ENCODE measurements at places on chromosomes 13 and 19.

DNA sequence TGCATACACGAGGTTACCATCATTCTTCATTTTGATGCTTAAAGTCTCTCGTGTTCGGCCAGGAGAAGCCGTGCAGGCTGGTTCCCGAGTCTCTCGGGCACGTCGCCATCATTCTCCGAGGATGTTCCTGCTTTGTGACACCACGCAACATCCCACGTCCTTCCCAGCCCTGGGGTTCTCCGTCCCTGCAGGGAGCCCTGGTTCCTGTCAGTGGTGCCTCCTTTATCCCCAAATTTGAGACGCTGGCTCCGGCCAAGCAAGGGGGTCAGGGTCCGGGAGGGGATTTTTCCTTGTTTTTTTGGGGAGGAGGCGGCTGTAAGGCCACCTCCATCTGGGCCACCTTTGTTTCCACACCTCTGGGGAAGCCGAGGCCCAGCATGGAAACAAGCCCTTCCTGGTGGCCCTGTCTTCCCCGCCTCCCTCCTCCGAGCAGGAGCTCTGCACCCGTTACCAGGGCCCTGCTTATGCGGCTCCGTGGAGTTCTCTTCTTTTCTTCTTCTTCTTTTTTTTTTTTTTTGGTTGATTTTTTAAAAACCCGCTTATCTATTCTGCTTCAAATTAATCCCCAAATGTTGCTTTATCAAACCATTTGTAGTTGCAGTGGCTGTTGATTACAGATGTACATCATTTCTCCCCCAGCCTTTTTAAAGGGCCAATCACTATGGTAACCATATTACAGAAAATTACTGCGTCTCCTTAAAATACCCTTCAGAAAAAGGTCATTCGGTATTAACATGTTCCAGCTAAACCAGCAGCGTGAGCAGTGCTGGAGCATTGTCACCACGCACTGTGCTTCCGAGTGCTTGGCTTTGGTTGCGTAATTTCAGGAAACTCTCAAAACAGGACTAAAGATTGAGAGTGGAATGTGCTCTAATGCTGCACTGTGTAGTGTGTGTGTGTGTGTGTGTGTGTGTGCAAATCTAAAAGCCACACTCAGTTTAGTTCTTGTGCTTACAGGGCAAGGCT, 50.4 kb downstream of the TEX29 start:
- no peak for DNase-seq

DNA sequence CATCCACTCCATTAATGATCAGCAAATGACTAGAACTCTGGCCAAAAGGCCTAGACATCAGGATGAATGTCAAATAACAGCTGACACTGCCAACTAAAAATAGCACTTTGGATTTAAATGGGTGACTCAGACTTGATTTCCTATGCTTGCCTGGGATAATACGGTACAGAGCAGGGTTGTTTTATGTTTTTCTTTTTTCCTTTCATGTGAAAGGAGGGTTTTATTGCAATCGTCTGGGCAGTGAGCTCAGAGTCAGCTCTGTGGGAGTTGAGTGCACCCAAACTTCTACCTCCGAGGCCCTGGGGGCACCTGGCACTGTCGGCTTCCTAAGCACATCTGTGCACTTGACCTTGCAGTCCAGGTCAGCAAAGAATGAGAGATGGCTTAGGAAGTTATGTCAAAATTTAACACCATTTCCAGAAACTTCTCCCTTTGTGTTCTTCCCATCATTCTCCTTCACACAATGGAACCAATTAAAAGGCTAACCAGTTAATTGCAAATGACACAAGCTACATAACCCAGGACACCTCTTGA, 134.1 kb downstream of the LACC1 start:
- peak; percentile 23 for DNase-seq

DNA sequence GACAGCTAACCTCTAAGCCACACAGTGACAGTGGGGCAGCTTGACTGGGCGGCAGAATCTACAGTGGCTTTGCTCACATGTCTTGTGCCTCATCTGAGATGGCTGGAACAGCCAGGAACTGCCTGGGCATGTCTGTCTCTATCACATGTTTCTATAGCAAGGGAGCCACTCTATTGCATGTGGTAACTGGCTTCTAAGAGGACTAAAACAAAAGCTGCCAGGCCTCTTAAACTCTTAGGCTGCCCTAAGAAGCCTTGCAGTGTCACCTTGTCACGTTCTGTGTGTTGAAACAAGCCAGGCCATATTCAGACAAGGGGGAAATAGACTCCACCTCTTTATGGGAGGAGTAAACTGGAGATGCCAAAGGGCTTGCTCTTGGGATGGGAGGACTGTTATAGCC, 122.9 kb upstream of the MAB21L1 start:
- DNase-seq = no peak

GRCh38 chr13:52673465-52673864, 20.8 kb downstream of the SUGT1 start:
- DNase-seq = no peak

- DNase-seq = no peak
These were observed 52.4 kb downstream of the ZNF676 start for GRCh38 chr19:22144394-22144793.

- no peak for DNase-seq
These were observed 40.1 kb downstream of the HSPH1 start for GRCh38 chr13:31121379-31122140.

DNA sequence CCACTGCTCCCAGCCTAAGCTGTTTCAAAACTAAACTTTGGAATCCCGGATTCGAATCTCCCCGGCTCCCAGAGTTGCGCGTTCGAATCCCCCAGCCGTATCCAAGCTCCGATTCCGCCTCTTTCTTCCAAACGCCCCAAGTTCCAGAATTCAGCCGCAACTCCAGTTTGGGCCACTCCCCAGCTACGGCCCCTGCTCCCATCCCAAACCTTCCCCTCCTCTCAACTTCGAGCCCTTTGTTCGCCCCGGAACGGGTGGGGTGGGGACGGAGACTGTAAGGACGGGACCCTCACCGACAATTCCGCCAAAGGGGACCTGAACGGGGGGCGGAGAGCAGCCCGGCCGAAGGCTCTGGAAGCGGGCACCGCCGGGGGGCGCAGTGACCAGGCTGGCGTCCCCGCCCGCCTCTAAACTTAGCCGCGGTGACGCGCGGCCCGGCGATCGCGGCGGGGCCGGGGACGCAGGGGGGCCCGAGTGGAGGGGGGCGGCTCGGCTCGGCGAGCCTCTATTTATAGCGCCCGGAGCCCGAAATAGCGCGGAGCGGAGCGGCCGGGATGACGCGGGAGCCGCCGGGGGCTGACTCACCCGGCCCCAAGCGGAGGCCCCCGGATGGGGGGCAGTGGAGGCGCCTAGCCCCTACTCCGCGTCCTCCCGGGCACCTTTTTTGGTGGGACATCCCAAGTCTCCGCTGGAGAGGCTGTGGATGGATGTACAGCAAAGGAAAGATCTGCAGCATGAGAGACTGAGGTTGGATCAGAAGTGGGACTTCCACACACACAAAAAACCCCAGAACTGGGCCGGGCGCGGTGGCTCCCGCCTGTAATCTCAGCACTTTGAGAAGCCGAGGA, 4.9 kb upstream of the ERCC1 start:
- DNase-seq = no peak

- peak; percentile 53 for DNase-seq
These were observed 53.3 kb downstream of the RFX2 start for GRCh38 chr19:6056801-6057650.

GRCh38 chr13:46861959-46862358, 34.9 kb downstream of the HTR2A start:
- DNase-seq = no peak

DNA sequence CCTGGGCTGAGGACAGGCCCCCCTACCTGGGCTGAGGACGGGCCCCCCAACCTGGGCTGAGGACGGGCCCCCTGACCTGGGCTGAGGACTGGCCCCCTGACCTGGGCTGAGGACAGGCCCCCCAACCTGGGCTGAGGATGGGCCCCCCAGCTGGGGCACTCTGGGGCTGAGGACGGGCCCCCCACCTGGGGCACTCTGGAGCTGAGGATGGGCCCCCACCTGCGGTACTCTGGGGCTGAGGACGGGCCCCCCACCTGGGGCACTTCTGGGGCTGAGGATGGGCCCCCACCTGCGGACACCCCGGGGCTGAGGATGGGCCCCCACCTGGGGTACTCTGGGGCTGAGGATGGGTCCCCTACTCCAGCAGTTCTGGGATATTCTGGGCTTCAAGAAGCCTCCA, 65.5 kb downstream of the RASA3 start:
- DNase-seq = no peak

DNA sequence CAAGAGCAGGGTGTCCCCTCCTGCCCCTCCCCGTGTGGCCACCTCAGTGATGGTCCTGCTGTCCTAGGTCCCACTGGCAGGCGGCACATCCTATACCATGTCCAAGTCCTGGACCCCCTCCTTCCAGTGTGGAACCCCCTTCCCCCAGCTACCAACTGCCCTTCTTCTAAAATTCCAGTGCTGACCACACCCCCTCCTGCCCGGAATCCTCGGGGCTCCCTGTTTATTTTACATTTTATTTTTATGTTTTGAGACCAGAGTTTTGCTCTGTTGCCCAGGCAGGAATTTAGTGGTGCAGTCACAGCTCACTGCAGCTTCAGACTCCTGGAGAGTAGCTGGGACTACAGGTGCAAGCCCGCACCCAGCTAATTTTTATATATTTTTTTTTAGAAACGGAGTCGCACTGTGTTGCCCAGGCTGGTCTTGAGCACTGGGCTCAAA, 945 bp upstream of the CPAMD8 start:
- DNase-seq = no peak

DNA sequence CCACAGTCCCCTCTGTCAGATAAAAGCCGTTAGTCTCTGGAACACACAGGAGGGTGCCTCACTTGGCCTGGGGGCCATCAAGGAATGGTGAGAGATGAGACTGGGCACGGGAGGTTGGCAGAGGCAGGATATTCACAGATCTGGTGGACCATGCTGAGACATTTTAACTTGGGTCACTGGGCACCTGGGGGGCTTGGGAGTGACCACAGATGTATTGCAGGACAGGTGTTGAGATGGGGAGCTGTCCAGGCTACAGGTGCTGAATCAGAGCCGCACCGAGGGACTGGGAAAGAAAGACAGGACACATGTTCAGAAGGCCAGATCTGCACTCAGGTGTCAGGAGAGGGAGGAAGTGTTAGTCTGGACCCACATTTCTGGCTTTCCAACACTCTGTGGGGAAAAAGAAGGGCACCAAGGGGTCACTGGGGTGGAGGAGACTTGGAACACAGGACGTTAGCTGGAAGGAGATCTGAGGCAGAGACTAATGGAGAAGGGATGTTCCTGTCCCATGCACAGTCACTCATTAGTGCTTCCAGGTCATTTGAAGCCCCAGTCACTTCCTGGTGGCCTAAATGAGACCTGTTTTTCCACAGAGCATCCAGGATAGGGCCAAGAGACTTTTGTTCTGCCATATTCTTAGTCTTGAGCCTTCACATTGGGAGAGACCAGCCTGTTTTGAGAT, 56.1 kb downstream of the CHST8 start:
- DNase-seq = no peak

DNA sequence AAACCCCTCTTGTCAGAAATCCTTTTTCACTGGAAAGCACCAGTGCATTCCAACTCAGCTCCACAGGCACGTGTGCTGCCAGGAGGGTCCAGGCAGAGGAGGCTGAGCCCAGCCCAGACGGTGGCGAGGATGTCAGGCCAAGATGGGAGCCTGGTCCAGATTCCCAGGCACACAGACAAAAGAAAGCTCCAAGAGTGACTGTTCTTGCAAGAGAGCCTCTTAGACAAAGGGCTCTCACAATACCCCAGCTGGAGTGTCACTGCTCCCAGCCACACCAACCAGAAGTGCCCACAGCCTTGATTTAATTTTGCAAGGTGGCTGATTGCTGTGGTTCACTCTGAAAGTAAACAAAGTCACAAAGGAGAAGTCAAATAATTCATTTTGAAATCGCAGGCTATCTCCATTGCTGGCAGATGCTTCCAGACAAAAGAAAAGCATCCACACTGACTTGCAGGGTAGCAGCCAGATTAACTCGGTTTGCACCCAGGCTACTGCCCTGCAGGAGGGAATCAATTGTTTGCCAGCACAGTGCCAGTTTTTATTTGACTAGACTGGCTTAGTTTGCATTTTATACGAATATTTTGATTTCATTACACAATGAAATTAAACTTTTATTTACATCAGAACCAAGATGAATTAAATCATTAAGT, 95.1 kb downstream of the RAB20 start:
- no peak for DNase-seq

GRCh38 chr19:38273499-38273898, 9.1 kb downstream of the SPINT2 start:
- no peak for DNase-seq

DNA sequence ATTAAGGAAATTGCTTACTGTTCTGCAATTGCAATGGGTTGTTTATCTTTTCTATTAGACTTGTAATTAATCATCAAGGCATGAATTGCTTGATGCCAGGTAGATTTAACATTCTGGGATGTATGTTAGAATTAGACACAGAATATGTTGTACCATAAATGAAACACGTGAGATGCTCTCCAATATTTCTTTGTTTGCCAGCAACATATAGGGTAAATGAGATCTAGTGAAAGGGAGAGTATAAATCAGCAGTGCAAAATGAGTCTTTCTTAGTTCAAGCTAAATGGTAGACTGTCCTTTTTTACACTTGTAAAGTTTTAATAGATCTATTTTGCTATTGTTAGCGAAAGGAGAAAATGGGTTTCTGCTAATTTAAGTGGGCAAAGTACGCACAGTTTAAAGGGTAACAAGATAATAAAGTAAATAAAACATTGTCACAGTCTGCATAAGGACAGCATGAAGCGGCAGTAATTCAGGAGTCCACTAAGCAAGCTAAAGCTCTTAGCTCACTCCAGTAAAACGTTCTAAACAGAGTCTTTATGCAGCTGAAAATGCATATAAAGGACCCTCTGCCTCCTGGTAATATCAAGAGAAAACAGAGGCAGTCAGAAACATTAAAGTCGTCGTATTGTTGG, 1137.1 kb downstream of the OLFM4 start:
- DNase-seq = no peak

DNA sequence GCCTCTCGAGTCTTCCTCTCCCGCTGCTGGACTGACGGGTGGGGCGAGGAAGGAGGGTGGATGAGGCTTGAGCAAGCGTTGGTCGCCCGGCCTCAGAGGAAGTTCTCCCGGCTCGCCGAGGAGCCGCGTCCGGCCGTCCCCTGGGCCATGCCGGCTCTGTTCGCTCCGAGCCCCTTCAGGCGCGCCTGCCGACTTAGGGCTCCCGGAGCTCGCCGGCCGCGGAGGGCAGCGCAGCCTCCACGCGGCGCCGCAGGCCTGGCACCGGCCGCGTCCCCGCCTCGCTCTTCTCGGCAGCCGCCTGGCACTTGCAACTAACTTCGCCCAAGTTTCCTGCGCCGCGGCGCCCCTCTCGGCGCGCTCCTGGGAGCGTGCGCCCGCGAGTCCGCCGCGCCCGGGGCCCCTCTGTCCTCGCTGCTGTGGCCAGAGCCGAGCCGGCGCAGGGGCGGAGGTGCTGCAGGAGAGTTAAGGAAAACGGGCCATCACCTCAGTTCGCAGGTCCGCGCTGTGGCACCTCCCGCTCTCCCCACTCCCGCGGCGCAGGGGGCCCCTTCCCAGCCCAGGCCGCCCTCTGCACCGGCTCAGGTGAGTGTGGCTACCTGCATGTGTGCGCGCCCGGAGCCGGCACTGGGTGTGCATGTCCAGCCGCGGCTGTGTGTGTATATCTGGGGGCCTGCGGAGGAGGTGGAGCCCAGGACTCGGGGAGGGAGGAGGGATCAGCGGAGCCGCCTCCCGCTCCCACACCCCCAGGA, 641 bp upstream of the SOX21 start:
- peak; percentile 2 for DNase-seq
